ENCODE measurements at places on chromosomes 11 and 22.

DNA sequence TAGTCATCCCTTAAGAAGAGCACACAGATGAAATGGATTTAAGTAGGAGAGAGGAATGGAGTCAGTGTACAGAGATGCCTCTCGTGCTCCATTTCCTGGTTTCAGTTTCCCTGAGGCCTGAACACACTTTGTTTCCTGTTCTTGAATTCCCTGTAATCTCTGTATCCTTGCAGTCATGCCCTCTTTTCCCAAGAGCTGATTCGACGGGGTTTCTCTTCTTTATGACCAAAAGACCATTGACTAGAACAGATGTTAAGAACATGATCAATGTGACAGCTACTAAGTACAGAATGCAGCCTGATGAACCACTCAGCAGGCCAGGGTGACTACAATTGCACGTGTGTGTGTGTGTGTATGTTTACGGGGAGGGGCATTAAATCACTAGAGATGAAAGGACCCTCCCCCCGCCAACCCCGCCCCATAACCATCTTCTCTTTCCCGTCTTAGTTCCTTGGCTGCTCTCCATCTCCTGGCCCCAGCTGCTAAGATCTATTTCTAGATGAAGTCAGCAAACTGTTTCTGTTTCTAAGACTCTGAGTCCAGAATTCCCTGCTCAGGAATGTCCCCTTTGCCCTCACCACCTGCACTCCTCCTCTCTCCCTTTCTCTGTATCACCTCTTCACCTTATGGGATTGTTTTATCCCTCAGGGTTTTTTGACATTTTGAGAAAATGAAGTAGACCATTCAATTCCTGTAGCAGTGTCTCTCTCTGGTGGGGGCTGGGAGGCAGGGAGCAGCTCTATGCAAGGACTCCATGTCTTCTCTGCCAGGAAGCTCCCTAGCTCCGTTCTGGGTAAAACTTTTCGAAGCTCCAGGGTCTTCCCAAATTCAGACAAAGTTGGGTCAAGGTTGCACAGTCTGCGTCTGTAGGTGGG lies 26.0 kb downstream of the SLC22A6 start:
- DNase-seq: no peak

GRCh38 chr11:125257190-125257579 lies 92.6 kb downstream of the PKNOX2 start:
- DNase-seq: no peak

DNA sequence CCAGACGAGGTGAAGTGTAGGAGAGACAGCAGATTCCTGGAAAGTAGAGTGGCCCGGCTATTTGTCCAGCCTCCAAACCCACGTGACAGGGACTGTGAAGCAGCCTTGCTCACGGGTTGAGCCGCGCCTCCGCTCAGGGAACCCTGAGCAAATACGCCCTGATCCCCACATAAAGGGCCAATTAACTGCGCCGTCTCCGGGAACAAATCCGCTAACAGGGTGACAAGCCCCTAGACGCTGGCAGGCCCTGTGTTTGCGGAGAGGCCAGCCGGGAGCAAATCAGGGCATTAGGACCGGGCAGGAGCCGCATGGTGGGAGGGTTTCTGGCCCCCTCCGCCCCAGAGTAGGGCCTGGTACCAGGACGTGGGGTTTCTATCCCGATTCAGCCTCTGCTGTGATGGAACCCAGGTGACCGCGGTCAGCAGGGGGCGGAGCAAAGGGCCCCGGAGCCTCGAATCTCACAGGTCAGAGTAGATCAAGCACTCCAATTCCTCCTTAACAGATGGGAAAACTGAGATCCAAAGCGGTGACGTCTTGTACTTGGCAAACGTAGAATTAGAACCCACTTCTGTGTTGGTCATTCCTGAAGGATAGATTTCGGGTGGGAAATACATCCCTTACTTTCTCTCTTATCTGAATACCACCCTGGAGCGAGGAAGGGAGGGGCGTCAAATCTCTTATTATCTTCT lies 2.0 kb upstream of the ROBO3 start:
- no peak for DNase-seq

GRCh38 chr11:2687223-2687530 lies 12.6 kb downstream of the KCNQ1OT1 start:
- DNase-seq: no peak

GRCh38 chr11:128905345-128906184 lies 14.4 kb downstream of the KCNJ5 start:
- DNase-seq: peak; percentile 30

GRCh38 chr11:104761511-104761910 lies 136.7 kb downstream of the CASP12 start:
- no peak for DNase-seq

GRCh38 chr11:21806947-21807346 lies 385.9 kb upstream of the ANO5 start:
- no peak for DNase-seq

- DNase-seq: no peak
Measured at GRCh38 chr11:13963949-13964770, 1.6 kb downstream of the SPON1 start.

- no peak for DNase-seq
Measured at GRCh38 chr22:28017859-28018258, 98.8 kb upstream of the PITPNB start.

- no peak for DNase-seq
Measured at GRCh38 chr11:121110871-121111724, 10.1 kb downstream of the TECTA start.

DNA sequence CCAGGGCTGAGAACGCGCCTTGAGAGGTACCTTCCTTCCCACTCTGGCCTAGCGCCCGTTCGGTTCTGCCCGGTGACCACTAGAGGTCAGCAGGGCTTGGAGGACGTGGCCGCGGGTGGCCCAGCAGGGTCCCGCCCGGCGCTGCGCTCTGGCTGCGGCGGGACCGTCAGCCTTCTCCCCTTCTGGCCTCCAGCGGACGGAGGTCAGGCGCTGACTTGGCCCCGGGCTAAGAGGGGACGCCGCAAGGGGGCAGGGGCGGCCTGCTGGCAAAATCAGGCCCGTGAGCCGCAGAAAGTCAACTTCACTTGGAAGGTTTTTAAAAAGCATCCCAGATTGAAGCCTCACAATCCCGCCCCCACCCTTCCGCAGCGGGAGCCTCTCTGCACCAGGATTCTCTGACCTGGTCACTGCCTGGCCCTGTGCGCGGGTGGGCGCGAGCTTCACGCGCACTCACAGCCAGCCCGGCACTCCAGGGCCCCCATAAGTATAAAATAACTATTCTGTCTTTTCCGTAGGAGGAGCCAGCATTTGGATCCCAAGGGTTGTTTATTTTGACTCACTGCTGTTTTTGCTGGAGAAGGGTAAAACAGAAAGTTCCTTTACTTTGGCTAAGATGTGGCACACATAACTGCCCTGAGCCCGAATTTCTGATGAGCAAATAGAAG lies 23.2 kb upstream of the ZBTB16 start:
- no peak for DNase-seq

DNA sequence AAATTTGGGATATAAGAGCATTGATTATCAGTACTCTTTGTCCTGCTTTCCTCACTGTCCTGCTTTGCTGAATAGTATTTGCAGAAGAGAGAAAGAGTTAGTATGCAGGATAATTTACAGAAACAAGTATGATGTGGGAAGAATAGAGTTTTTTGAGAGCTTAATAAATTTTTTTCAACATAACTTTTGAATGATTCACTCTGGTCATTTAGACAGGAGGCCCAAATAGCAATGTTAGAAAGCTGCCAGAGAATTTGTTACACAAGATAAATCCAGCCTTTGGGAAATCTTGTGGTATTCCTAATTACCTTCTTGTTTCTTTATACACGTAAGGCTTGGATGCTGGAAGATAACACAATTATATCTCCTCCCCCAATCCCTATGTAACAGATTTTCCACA lies 484.6 kb downstream of the CNTN5 start:
- no peak for DNase-seq

- DNase-seq: no peak
Measured at GRCh38 chr11:64210301-64211020, 3.9 kb downstream of the FERMT3 start.

DNA sequence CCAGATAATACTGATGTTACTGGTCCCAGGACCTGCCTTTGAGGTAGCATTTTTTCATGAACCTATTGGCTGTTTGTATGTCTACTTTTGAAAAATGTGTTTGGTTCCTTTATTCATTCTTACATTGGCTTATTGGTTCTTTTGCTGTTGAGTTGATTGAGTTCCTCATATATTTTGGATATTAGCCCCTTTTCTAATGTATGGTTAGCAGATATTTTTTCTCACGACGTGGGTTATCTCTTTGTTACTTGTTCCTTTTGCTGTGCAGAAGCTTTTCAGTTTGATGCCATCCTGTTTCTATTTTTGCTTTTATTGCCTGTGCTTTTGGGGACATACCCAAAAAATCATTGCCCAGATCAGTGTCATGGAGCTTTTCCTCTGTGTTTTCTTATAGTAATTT lies 9.8 kb upstream of the ZNF74 start:
- DNase-seq: no peak

DNA sequence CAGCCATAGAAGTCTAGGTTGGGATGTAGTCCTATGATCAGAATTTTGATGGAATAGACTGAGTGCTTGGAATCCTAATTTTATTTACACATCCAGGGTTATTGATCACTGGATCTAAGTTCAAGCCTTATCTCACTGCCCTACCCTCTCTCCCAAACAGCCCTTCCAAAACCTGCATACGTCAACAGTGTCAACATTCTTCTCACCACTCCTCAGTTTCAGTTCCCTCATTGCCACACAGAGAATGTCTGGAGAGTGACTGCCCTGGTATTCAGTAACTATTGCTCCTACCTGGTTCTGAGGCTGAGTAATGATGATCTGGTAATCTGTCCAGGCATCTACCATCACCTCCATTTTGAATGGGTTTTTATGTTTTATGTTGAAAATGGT lies 60.0 kb downstream of the GLYATL1 start:
- no peak for DNase-seq

- DNase-seq: no peak
Measured at GRCh38 chr22:28582806-28583205, 96.8 kb downstream of the TTC28 start.

DNA sequence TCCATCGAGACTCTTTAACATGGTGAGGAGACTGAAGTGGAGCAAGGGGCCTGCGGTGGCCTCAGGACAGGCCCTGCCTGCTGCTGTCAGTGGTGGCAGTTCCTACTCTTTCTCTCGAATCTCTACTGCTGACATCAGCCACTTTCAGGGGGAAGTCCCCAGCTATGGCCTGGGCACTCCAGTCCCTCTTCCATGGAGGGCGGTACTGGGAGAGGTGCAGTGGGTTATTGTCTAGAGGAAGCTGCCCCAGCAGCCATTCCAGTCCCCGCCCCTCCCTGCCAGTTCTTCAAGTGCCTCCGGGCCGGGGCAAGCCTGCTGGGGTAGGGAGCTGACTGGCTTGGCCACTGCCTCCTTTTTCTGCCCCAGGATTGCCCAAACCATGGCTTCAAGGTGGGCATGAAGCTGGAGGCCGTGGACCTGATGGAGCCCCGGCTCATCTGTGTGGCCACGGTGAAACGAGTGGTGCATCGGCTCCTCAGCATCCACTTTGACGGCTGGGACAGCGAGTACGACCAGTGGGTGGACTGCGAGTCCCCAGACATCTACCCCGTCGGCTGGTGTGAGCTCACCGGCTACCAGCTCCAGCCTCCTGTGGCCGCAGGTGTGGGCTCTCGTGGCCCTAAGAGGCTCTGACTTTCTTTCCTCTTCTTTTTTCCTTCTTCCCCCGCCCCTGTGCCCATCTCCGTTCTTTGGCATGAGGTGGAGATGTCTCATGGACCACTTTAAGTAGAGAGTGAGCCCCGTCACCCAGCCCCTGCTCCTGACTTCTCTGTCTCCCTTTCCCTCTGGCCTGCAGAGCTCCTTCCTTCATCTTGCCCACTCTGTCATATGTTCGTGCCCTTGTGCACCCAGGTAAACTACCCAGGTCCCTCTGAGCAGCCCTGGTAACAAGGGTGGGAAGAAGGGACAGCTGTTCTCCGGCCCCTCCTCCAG lies 13.7 kb downstream of the CHADL start:
- DNase-seq: no peak

DNA sequence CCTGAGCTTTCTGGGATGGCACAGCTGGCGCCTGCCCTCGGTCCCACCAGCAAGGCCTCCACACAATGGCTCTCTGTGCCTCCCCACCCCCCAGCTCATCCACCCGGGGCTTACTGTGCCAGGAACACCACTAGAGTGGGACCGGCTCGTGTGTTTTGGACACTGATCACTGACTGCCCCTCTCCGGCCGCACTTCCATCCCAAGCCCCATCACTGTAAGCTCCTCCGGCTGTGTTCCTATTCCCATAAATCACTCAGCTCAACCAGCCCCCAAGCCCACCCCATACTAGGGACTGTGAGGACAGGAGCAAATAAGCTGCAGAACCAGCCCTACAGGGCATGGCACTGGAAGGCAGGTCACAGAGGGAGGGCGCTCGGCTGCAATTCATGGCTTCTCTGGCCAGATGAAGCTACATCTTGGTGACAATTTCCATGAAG lies 7.3 kb downstream of the APBB1 start:
- no peak for DNase-seq

GRCh38 chr22:50537765-50538164 lies 7.9 kb upstream of the KLHDC7B start:
- DNase-seq: no peak

DNA sequence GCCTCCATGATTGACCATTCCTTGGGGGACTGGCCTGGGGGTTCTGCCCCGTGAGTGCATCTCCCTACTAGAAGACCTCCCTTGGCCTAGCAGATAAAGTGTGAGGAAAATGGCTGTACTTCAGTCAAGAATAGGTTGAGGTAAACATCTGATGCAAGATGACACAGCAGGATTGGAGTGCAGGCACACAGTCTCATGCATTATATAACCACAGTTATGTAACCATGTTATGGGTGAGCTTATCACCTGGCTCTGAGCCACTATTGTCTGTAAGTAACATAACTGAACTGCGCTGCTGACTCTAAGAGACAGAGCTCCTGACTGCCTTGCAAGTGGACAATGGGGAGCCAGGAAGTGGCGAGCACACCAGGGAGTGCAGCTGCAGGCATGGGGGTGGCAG lies 378.7 kb upstream of the ANO5 start:
- no peak for DNase-seq

- DNase-seq: no peak
Measured at GRCh38 chr11:130308886-130309285, 5.8 kb downstream of the ZBTB44 start.

- DNase-seq: no peak
Measured at GRCh38 chr11:32168924-32169323, 78.0 kb downstream of the RCN1 start.

DNA sequence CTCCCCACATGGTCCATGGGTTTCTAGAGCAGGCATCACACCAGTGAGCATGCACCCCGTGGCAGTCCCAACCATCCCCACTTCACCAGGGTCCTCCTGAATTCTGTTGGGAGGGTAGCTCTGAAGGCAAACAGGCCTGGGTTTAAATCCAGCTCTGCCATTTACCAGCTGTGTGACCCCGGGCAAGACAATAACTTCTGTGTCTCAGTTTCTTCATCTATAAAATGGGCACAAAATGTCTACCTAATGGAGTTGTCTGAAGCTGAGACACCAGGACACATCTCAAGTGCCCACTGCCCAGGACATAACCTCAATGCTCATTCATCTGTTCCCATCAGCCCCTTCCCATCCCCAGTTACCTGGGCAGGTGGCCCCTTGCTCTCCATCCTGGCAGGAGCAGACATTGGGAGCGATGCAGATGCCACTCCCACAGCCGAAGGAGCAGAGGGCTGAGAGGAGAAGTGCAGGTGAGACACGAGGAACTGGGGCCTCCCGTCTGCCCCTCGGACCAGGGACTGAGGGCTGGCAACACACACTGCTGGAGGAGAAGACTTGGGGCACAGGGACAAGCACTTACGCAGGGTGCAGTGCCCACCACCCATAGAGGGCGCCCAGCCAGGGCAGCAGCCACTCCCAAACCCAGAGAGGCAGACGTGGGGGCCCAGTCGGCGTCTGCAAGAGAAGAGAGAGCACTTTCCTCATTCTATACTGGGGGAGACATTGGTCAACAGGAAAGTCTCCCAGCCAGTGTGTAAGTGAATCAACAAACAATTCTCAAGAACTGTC lies 4.0 kb downstream of the VWCE start:
- no peak for DNase-seq
